ENCODE measurements at places on chromosomes 11 and 22.
A peak's percentile ranks its signal among the peaks of the same experiment; 100 is the strongest.

DNA sequence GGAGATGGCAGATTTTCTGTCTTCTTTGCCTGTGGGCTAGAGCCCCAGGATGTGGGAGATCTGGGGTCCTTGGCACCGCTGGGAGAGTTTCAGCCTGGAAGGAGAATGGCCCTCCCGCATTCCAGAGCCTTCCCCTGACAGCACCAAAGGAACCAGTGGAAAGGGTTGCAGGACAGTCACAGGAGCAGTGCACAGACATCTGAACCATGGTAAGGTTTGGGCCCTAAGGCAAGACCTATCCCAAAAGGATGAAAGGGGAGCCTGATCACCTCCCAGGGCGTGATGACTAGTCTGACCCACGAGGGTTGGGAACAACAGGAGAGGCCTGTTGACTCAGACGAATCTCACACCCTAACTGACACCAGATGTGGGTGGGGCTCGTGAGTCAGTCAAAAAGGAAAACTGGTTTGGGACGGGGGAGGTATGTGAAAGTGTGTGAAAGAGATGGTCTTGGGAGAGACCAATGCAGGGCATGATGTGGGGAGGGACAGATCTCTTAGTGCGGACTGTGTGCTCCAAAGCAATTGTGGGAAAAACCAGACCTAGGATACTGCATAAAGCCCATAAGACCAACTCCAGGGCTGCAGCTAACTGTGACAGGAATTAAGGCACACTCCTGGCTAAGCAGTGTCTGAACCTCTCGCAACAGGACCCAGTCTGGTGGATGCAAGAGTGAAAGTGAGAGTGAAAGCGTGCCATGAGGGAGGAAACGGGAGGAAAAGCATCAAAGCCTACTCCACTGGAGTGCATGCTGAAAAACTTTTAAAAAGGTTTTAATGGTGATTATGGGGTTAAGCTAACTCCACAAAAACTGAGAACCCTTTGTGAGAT, 39.1 kb upstream of the GLYAT start:
- DNase-seq = no peak

- no peak for DNase-seq
These were observed 87.0 kb downstream of the DLG2 start for GRCh38 chr11:85540181-85540580.

GRCh38 chr11:69166218-69167115, 10.7 kb downstream of the SMIM38 start:
- peak; percentile 29 for DNase-seq

DNA sequence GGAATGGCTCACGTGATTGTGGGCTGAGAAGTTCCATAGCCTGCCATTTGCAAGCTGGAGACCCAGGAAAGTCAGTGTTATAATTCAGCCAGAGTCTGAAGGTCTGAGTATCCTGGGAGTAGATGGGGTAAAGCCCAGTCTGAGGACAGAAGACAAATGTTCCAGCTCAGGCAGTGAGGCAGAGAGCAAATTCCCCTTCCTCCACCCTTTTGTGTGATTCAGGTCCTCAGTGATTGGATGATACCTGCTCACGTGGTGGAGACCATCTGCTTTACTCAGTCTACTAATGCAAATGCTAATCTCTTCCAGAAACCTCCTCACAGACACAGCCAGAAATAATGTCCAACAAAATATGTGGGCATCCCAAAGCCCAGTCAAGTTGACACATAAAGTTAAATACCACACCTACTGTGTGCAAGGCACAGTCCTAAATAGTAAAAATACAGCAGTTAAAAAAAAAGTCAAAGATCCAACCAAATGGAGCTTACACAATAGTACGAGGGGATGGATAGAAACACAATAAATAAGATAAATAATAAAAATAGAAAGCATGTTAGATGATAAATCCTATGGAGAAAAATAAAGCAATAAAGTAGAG, 13.2 kb upstream of the APOL6 start:
- DNase-seq = no peak

DNA sequence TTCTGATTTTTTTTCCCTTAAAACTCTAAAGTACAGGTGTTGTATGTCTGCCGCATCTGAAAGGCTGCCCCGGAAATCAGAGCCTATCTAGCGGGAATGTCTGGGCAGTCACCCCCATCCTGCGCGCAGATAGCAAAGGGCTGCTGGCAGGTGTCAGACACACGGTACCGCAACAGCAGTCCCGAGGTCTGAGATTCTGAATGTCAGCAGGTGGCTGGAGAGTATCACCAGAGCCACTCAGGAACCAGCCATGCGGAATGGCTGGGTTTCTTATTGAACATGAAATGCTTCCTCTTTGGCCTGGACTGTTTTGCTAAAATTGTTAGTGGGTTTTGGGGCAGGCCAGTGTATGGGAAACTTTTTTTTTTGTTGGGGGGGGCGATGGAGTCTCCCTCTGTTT, 53.3 kb downstream of the CERK start:
- DNase-seq = no peak

- no peak for DNase-seq
These were observed 7.5 kb downstream of the SUSD2 start for GRCh38 chr22:24188705-24189248.

GRCh38 chr11:128052912-128053641, 534.3 kb downstream of the ETS1 start:
- DNase-seq = no peak

GRCh38 chr22:29907753-29908515, 25.0 kb downstream of the MTMR3 start:
- peak; percentile 79 for DNase-seq

GRCh38 chr11:26193694-26194365, 138.1 kb upstream of the ANO3 start:
- DNase-seq = no peak

DNA sequence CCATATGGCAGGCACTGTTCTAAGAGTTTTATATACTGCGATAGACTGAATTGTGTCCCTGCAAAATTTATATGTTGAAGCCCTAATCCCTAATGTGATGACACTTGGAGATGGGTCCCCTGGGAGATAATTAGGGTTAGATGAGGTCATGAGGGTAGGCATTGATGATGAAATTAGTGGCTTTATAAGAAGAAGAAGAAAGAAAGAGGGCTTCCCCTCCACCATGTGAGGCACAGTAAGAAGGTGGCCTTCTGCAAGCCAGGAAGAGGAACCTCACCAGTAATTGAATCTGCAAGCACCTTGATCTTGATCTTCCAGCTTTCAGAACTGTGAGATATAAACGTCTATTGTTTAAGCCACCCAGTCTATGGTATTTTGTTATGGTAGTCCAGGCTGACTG, 46.6 kb upstream of the TENM4 start:
- no peak for DNase-seq

DNA sequence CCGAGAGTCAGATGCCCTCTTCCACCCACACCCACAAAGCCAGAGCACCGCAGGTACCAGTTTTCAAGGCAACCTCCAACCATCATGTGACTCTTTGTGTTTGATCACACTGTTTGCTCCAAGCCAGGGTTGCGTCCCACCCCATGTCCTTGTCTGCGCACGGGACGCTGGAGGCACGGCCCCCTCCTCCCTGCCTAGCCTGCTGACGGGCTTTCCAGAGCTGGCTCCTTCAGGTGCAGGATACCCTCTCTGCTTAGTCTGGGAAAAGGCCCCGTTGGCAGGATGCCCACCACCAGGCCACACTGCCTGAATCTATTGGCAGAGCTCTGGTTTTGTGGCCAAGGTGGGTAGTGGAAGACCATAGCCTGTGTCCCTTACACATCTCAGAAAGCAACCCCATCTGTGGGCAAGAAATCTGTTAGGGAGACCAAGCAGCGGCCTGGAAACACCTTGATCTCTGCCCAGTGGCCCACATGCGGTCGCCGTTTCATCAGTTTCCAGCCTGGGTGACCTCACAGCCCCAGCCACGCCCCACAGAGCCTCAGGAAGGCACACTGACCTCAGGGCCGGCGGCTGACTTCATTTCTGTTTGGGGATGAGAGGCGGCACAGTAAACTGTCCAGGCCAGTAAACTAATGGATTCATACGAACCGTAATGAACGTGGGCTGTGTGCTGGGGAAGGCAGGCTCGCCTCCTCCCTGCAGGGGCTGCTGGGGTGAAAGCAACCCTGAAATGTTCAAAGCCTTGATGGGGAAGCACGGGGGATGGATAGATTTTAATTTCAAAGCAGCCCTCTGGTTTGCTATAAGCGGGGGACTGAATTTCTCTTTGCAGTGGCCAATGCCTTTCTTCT, 25.8 kb downstream of the CDPF1 start:
- no peak for DNase-seq

DNA sequence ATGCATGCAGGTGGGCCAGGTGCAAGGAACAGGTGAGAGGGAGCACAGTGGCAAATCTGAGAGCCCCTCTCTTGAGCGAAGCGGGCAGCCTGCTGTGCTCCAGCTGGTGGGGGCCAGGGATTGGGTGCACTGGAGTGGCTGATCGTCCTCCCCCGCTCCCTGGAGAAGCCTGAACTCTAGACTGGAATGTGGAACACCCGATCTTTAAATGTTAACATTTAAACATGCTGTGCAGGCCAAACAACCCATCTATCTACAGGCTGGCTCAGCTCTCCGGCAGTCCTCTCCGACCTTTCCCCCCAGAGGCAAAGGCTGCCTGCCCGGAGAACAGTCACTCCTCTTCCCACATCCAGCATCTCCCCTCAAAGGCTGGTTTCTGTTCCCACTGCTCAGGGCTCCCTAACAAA, 5.1 kb downstream of the MRGPRF start:
- DNase-seq = no peak

- DNase-seq = no peak
These were observed 22.4 kb upstream of the RDX start for GRCh38 chr11:110318638-110319404.

DNA sequence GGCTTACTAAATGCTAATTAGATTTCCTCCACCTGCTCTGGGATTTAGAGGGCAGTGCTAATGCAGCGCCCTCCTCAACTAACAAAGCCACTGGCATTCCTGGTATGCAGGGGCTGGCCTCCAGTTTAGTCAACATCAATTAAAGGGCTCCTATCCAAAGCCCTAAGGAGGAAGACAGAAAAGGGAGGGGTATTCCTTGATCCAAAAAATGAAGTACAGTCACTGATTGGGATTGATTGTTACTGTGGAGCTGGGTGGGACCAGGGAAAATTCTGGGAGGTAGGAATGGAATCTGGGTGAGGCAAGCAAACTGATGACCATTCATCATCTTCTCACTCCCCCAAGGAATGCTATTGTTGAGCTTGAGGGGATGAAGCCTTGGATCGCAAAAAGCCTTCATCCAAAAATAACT, 52.2 kb downstream of the GAB2 start:
- DNase-seq = no peak

DNA sequence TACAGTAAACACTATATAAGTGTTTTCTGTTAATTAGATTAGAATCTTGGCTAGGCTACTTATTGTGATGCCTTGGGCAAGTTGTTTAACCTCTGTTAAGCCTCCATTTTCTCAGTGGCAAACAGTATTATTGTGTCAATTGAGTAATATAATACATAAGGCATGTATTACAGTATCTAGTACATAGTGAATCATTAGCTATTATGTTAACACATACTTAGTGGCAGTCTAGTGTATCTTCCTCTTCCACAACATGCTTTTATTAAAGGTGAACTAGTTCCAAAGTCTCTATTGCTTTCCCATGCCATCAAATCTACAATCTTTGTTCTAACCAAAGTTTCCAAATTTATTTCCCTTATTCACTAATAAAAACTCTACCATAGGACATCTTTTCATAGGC, 200.9 kb downstream of the SOX6 start:
- no peak for DNase-seq

GRCh38 chr11:46912526-46913150, 5.7 kb downstream of the LRP4 start:
- no peak for DNase-seq

DNA sequence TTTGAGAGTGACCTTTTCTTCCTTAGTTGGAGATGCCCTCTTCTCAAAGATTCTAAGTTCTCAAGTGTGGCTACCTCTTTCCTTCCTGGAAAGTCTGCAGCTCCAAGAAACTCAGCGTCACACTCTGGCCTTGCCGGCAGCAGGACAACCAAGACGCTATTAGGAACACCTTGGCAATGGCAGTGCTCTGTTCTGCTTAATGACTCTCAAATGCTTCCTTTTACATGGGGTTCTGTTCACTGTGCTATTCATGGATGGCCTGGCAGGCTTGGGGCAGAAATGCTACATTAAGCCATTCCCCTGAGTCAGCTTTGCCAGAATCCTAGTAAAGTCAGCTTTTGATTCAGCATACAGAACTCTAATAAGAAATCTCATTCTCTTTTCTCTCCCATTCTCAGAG, 25.9 kb downstream of the LARGE2 start:
- no peak for DNase-seq

DNA sequence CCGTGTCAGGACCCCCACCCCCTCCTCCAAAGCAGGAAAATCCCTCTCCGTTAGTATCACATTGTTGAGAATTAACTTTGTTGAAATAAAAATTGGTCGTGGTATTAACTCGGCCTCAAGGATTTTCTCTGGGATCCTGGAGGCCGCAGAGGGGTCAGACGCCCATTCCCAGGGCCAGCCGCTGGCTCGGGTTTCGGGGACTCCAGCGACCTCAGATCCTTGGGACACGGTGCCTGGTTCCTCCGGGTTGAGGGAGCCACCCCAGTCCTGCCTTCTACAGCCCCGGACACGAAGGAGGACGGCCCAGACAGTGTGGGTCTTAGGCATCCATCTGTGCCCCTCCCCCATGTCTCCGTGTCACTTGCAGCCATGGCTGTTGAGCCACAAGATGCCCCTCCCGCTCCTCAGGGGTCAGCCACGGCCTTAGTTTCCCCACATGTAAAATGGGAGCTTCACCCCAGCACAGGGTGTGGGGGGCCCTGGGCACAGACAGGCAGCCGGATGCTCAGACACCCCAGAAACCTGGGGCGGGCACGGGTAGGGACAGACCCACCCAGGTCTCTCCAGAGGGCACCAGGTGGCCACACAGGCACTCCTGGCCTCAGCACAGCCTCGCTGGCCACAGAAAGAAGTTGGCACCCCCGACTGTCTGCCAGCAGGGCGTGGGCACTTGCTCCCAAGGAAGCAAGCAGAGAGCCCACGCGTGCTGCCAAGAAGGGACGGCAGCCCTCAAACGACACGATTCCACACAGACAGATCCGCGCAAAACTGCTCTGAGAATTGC, 15.5 kb downstream of the GP1BB start:
- no peak for DNase-seq

- DNase-seq = no peak
These were observed 39.6 kb downstream of the ARHGAP42 start for GRCh38 chr11:100726680-100727079.

GRCh38 chr11:94563848-94564467, 3.2 kb upstream of the PIWIL4 start:
- DNase-seq = no peak

DNA sequence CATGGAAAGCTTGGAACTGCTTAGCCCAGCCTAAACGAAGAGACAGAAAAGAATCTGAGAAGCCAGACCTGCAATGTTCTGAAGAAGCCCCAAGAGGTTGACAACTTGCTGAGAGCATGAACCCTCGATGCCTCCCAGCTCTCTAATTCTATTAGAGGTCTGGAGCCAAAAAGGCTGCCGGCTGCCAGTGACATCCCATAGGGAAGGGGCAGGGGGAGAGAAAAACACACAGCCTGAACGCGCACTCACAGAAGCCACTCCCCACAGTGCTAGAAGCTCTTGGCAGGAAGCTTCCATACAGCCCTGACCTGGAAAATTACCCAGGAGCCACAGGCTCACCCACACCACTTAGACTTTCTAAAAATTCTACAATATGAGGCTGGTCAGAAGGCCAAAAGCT, 18.3 kb downstream of the POLDIP3 start:
- DNase-seq = no peak

- no peak for DNase-seq
These were observed 20.4 kb upstream of the EHF start for GRCh38 chr11:34600339-34601084.
